Myocyte (in vitro differentiated cells): ENCODE measurements at places on chromosomes 3 and 15. TPM values are rescaled to one million over a fixed set of nuclear protein-coding genes. Genes with fewer than 3 reads are reported as not detected.
A peak's percentile ranks its signal among the peaks of the same experiment; 100 is the strongest.

DNA sequence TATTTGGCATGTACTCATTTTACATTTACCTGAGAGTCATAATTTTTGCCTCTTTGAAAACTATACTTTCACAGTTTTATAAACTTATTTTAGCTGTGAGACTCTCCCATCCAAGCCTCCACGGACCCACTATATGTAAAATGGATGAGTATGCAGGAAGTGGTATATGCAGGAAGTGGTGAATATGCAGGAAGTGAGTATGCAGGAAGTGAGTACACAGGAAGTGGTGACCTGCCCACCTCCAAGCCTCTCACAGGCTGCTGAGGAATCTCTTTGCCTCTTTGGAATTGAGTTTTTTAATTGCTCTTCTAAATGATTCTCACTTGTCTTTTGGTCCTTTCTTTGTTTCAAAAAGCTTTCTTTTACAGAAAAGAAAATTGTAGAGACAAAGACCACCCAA, 85.2 kb downstream of the KBTBD8 start:
- DNase-seq, result no peak

DNA sequence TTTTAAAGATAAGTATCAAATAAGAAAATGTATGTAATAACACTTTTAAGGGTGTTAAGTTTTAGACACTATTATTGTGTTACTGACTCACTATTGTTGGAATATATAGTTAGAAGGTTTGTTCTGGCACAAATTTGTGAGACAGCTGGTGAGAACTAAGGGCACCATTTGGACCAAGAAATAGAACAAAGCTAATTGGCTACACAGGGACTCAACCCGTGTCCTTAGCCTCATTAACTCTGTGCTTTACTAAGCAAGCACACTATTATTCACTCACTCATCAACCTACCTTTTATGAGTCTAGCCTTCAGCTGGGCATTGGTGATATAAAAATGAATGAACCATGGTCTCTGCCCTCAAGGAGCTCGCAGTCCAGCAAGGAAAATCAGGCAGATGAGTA, 4.1 kb upstream of the UNC13C start:
- no peak for DNase-seq

DNA sequence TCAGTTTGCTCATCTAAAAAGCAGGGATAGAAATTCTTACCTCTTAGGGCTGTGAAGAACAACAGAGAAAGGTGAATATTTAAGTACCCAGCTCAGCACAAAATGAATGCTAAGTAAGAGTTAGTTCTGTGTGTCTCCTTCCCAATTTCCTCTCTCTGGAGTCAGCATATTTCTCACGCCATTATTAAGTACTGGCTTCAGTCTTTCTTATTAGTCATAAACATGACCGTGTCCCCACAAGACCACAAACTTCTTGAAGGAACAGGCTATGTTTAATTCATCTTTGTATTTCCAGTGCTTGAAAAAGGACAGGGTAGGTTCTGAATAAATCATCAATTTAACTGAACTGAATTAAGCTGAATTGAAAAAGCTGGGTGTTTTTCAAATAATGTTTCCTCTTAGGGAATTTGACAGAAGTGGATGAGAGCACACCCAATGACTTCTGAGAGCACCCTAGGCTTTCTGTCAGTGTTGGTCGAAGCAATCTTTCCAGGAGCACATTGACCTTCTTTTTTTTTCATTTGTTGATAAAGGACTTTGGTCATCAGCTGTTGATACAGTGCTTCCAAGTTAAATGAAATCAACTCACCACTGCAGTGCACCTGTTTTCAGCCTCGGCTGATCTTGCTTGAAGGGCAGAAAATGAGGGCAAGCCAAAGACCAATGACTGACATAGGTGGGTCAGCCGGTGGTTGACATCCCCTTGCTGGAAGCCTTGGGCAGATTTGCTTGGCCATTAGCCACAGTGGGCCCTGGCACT, 324.6 kb downstream of the MFSD1 start:
- DNase-seq, result peak; percentile 88

DNA sequence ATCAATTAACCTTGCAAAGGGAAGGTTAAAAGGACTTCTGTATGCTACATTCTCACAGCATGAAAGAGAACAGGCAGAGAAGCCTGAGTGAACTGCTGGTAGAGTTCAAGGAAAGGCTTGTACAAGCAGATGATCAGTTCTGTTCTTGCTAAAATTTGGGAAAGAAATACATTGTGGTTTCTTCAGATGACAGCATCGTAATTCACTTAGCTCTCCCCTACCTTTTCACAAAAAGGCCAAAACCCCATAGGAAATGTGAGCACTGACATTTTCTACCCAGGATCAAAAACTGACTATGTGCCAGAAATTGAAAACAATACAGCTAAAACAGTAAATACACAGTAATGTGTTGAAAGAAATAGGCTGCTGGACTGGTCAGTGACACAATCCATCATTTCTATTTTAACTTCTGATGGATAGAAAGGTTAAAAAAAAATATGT, 216.4 kb downstream of the DPH6 start:
- DNase-seq, result no peak

DNA sequence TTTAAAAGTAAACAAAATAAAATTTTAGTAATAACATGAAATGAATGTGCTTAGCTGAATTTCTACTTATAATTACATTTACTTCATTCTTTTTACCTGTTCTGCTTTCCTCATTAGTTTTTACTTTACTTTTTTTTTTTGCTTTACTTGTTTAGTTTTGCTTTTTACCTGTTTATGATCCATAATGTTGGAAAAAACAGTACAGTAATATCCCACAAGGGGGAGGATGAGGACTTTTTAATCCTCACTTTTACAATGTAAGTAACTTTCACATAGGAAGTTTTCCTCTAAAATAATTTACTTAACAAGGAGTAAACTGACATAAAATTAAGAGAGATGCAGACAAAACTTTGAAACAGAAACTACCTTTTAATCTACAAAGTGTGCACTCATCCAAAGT, 268.7 kb downstream of the TBC1D5 start:
- DNase-seq, result peak; percentile 6

DNA sequence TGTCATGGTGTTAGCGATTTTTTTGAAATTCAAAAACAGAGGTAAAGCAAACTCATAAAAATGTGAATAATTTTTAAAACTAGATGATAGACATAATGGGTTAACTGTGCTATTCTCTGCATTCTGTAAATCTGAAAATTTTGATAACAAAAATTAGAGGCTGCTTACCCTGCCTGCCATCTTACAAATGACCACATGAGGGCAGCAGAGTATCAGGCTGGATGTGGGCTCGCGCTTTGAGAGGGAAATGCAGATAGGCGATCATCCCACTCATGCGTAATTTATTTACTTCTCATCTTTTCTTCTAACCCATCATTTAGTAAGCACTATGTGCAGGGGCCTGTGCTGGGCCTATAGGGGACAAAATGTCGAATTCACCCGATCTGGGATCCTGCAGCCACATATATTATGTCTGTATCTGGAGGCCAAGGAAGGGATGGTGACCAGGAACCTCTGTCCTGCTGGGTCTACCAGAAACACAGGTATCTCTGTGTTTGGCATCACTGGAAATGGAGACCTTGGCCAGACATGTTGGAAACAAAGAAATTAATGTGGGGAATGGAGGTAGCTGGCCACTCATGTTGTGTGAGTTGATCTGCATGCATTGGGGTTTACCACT, 7.8 kb upstream of the RAD18 start:
- DNase-seq, result peak; percentile 73

- no peak for DNase-seq
These were observed 30.7 kb upstream of the CPEB1 start for GRCh38 chr15:82677720-82678323.

GRCh38 chr15:82968066-82968465, 15.5 kb upstream of the HOMER2 start:
- peak; percentile 78 for DNase-seq

DNA sequence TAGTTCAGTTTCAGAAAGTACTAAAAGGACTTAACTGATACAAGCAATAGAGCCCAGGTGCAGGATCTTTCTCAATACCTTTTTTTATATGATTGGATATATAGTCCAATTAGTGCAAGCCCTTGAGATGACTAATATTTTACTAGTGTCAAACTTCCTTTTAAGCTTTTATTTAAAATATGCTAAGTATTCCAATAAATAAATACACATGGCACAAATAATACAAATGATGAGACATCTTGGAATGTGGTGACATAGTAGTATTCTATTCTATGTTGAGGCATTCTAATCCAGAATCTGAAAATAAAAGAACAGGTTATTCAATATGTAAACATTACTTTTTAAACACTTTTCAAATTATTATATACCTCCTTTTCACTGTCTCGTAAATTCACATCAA, 670.0 kb downstream of the SI start:
- DNase-seq, result no peak

- DNase-seq, result no peak
These were observed 15.3 kb downstream of the ZBTB38 start for GRCh38 chr3:141383555-141384129.

DNA sequence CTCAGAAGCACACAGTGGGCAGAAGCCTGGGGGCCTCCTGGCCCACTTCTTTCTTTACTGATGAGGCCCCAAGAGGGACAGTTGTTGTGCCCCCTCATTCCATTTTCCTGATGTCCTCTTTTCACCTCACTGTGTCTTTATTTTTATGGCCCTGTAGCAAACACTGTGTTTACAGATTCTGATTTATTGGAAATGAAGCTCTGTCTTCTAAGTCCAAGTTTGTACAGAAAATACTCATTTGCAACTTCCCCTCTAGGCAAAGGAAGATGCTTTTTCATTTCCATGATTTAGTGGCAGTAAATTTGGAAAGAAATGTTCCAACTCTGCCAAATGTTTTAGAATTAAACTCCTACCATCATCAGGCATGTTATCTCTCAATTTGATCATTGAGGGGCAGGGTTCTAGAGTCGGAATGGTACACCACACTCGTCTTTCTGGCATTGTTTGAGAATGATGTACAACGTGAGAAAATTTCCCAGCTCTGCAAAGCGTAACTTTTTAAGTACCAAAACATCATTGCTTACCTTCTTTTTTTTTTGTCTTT, 129.7 kb downstream of the ARNT2 start:
- no peak for DNase-seq

DNA sequence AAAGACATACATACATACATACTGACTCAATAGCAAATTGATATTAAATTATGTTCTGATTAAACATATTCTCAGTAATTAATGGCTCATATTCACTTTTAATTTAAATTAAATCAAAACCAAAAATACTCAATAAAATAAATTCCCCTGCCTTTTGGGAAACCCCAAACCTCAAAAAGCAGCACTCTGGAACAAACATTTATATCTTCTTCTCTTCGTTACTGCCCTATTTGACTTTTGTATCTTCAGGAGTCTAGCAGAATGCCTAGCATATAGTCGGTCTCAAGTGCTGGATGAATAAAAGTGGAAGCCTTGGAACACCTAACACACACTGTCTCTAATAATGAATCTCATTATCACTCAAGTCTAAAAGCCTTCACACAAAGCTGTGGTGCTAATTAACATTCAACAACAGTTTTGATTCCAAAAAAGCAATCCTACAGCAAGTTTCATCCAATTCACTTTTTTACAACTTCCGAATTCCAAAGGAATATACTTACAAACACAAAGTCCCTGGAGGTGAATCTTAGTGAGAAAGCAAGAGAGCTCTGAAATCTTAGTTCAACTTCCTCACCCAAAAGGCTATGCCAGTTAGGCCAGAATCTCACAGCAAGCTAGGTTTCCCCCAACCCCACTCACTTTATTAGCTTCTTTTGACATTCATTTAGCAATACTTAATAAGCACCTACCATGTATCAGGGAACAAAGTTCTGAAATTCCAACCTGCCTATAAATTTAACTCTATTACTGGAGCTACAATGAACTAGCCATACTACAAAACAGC, 35.0 kb downstream of the GSK3B start:
- DNase-seq, result no peak

GRCh38 chr3:173761161-173761560, 363.6 kb downstream of the NLGN1 start:
- DNase-seq, result no peak

DNA sequence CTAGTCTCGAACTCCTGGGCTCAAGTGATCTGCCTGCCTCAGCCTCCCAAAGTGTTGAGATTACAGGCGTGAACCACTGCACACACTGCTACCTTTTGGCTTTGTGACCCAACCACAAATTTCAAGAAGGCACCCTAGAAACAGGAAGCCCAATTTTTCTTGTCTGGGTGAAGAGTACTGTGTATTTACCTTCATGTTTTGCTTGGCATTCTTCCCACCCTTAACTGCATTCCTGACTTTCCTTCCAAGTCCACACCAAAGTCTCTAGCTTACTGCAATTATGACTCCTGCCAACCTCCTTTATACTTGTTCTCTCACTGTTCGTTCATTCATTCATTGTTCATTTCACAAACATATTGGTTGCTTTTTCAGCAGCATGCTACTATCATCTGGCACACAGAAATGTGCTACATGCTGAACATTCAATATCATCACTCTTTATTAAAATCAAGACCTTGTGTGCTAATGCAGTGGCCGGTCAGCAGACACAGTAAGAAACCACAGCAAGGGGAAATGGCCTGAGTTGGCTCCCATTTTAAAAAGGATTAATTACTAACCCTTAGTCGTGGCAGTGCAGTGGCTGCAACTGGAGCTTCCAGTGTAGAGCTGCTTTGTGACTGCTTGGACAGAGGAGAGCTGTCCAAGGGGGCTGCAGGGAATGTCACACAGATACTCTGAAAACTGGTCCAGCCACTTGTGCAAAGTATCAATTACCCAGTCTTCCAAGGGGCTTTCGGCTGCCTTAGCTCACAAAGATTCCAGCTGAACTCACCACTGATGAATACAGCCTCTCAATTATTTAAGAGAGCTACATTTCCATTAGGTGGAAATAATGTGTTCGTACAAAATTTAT, 94.0 kb downstream of the ETFA start:
- DNase-seq, result peak; percentile 21

DNA sequence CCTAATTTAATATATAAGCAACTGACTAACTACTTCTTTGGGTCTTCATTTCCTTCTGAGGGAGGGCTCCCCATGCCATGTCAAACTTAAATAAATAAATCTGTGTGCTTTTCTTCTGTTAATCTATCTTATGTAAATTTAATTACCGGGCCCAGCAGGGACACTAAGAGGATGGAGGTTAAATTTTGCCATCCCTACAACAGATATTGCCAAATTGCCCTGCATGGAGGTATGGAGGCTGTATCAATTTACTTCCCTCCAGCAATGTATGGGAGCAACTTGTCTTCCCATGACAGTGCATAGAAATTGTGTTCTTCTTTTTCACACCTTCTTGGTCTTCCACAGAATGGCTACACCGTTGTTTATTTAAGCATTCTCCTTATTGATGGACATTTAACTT, 129.0 kb downstream of the NFKBIZ start:
- DNase-seq, result no peak

- DNase-seq, result no peak
These were observed 73.6 kb downstream of the TM4SF4 start for GRCh38 chr3:149547954-149548668.

DNA sequence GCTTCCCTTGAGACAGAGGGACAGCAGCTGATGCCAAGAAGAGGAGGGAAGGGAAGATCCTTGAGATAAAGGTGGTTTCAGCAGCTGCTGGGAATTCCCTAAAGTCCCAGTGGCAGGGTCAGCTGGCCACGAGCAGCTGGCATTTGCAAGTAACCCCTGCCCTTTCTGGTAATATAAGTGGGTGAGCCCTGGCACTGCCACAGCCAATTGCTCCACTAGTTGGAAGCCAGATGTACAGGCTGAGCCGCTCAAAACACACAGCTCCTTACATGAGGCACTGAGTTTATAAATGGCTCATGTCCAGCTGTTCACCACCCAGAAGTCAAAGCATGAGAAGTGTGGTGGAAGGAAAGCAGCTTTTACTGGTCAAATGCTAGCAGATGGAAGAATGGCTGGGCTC, 35.4 kb downstream of the PRR20G start:
- peak; percentile 13 for DNase-seq

Gene P4HTM
- total RNA-seq, result 32.8 and 35.9 TPM in 2 replicates

Gene TNFSF10
- total RNA-seq, result not detected in 2 replicates

Gene POLQ
- total RNA-seq, result 0.16 and 1.2 TPM in 2 replicates

Gene GCNT3
- total RNA-seq, result 0.68 and 1.7 TPM in 2 replicates

Gene WDR76
- 1.7 and 4.1 TPM in 2 replicates for total RNA-seq

Gene SSUH2
- total RNA-seq, result 0.05 and 0.16 TPM in 2 replicates
